ENCODE measurements at places on chromosomes 12 and 14. TPM values are rescaled to one million over a fixed set of nuclear protein-coding genes. Genes with fewer than 3 reads are reported as not detected.

- DNase-seq: no peak
- H3K4me1 ChIP-seq: peaks cover 5% of the 10 kb centered on the region
- H3K36me3 ChIP-seq: no peaks in the 10 kb centered on the region
- H3K27ac ChIP-seq: no peak overlapping the region
- H3K27me3 ChIP-seq: peaks cover 9% of the 10 kb centered on the region
- peak overlapping the region; percentile 12 for H3K4me3 ChIP-seq
Measured at GRCh38 chr12:12685305-12685704, 10.7 kb downstream of the GPR19 start.

GRCh38 chr14:101843665-101844064 lies 82.2 kb downstream of the PPP2R5C start:
- no peak for DNase-seq
- peaks cover 11% of the 10 kb centered on the region for H3K36me3 ChIP-seq
- no peaks in the 10 kb centered on the region for H3K27me3 ChIP-seq

- H3K27me3 ChIP-seq: no peaks in the 10 kb centered on the region
- H3K4me3 ChIP-seq: peak overlapping the region; percentile 26
- peak; percentile 67 for DNase-seq
- no peaks in the 10 kb centered on the region for H3K36me3 ChIP-seq
- peaks cover 46% of the 10 kb centered on the region for H3K4me1 ChIP-seq
- H3K27ac ChIP-seq: no peak overlapping the region
Measured at GRCh38 chr14:61125867-61126572, 145.0 kb downstream of the SLC38A6 start.

- no peak for DNase-seq
- H3K36me3 ChIP-seq: no peaks in the 10 kb centered on the region
- peaks cover 8% of the 10 kb centered on the region for H3K4me1 ChIP-seq
- no peak overlapping the region for H3K27ac ChIP-seq
- peaks cover 31% of the 10 kb centered on the region for H3K27me3 ChIP-seq
Measured at GRCh38 chr12:108190529-108190928, 61.4 kb downstream of the WSCD2 start.

- H3K4me1 ChIP-seq: no peaks in the 10 kb centered on the region
- H3K27me3 ChIP-seq: peaks cover 8% of the 10 kb centered on the region
- DNase-seq: no peak
- no peak overlapping the region for H3K4me3 ChIP-seq
- no peaks in the 10 kb centered on the region for H3K36me3 ChIP-seq
Measured at GRCh38 chr14:92391726-92392125, 68.8 kb downstream of the SLC24A4 start.

- no peak for DNase-seq
- H3K27ac ChIP-seq: no peak overlapping the region
- no peak overlapping the region for H3K4me3 ChIP-seq
Measured at GRCh38 chr14:106843386-106843785, 1317.0 kb downstream of the TMEM121 start.

DNA sequence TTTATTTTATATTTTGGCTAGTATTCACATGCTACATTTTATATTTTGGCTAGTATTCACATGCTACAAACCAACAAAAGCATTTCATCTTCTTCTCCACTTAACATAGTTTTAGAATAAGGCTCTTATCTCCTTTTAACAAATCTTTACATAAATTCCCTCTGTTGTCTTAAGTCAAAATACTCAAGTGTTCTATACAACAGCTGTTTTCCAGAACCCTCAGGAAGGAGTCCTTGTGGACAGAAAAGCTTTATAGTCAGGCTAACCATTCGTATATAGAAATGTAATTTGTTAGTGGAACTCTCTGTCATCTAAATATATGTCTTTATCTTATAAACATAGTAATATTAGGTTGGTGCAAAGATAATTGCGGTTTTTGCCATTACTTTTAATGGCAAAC lies 191.0 kb upstream of the FLRT2 start:
- H3K27me3 ChIP-seq: no peaks in the 10 kb centered on the region
- H3K27ac ChIP-seq: no peak overlapping the region
- no peak overlapping the region for H3K4me3 ChIP-seq
- no peak for DNase-seq

DNA sequence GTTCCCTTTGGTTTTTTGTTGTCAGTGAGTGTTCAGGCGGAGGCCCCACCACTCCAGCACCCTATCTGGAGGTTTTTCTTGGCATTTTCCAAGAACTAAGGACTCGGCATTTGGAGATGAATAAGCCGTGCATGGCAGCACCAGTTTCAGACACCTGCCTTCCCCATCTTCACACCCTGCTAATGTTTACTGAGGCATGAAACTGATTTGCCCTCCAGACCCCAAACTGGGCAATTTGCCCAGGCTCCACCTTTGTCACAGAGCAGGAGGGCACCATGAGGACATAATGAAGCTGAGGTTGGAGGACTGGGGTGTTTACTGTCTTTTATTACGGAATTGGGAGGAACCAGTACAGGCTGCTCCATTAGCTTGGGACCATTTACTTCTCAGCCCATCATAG lies 113.4 kb downstream of the LGMN start:
- H3K27me3 ChIP-seq: peaks cover 2% of the 10 kb centered on the region
- DNase-seq: no peak
- H3K36me3 ChIP-seq: no peaks in the 10 kb centered on the region

- no peaks in the 10 kb centered on the region for H3K27me3 ChIP-seq
- H3K4me3 ChIP-seq: no peak overlapping the region
- H3K4me1 ChIP-seq: peaks cover 15% of the 10 kb centered on the region
- peak overlapping the region; percentile 75 for H3K27ac ChIP-seq
Measured at GRCh38 chr12:79559591-79559990, 131.2 kb downstream of the PAWR start.

- H3K36me3 ChIP-seq: no peaks in the 10 kb centered on the region
- no peak for DNase-seq
- no peak overlapping the region for H3K27ac ChIP-seq
- no peak overlapping the region for H3K4me3 ChIP-seq
- no peaks in the 10 kb centered on the region for H3K27me3 ChIP-seq
- no peaks in the 10 kb centered on the region for H3K4me1 ChIP-seq
Measured at GRCh38 chr14:105495990-105496830, 5.2 kb downstream of the TEDC1 start.

DNA sequence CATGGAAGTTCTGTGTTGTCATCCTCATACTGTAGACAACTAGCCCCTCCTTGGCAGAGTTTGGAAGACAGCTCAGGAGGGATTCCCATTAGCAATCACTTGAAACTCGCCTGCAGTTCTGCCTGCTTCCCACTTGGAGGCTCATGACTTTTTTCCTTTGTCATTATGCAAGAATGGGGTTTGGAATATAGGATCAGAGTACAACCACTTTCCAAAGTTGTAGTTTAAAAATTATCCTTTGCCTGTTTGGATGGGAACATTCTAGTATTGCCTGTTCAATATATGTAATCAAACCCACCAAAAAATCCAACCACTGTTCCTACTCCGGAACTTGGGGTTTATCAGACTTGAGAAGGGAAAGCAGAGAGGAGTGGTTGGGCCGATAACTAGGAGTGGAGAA lies 2.1 kb upstream of the GPD1 start:
- H3K27ac ChIP-seq: peak overlapping the region; percentile 25
- DNase-seq: no peak

DNA sequence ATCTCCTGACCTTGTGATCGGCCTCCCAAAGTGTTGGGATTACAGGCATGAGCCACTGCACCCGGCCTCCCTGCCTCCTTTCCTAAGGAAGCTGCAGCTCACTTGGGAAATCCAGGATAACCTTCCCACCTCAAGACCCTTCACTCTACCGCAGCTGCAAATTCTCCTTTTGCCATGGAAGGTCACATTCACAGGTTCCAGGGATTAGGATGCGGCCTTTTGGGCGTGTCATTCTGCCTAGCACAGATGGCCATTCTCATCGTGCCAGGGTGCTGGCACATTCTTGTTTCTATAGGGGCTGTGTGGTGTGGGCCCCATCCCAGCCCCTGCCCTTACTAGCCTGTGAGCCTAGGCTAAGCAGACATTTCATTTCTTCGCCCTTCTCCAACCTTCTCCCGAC lies 219.9 kb downstream of the CHST11 start:
- H3K27ac ChIP-seq: peak overlapping the region; percentile 93
- no peaks in the 10 kb centered on the region for H3K36me3 ChIP-seq
- H3K27me3 ChIP-seq: no peaks in the 10 kb centered on the region

DNA sequence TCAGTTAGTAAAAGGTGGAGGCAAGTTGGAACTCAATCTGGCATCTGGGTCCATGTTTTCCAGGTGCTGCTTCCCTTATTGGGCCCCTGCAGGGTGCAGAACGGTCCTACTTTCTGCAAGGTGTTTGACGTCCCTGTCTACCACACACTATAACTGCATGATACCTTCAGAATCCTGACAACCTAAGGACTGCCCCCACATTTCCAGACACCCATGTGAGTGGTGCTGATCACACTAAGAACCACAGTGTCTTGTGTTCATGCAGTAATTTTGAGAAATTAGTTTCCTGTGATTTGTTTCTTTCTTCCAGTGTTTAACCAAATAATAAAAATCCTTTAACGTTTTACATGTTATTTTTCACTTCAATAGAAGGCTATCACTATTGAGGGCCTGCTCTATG lies 121.1 kb upstream of the MDM1 start:
- H3K36me3 ChIP-seq: no peaks in the 10 kb centered on the region
- H3K27me3 ChIP-seq: no peaks in the 10 kb centered on the region
- peaks cover 55% of the 10 kb centered on the region for H3K4me1 ChIP-seq
- no peak overlapping the region for H3K4me3 ChIP-seq
- no peak for DNase-seq

DNA sequence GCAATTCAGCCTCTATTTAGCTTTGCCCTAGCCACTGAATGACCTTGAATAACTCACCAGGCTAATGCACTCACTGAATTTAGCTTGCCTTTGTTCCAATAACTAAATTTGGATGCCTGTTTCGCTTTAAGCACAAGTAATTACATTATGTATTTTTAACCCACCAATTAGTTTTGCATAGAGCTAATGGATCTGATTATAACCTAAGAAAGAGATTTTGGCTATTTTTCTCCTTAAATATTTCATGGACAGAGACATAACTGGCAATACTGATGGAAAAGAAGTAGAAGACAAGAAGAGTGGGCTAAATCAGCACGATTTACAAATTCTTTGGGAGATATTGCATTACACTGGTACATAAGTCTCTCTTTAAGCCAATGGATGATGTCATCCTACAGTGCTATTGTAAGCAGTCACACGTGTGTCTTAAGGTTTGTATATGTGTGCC lies 85.7 kb downstream of the AKAP6 start:
- no peak overlapping the region for H3K4me3 ChIP-seq
- DNase-seq: no peak
- peaks cover 32% of the 10 kb centered on the region for H3K4me1 ChIP-seq
- H3K36me3 ChIP-seq: no peaks in the 10 kb centered on the region

- DNase-seq: no peak
- H3K4me3 ChIP-seq: no peak overlapping the region
- no peaks in the 10 kb centered on the region for H3K4me1 ChIP-seq
- no peaks in the 10 kb centered on the region for H3K27me3 ChIP-seq
- no peak overlapping the region for H3K27ac ChIP-seq
- H3K36me3 ChIP-seq: peaks cover 21% of the 10 kb centered on the region
Measured at GRCh38 chr14:73014105-73014504, 12.8 kb downstream of the ZFYVE1 start.

- H3K36me3 ChIP-seq: peaks cover 10% of the 10 kb centered on the region
- peaks cover 5% of the 10 kb centered on the region for H3K27me3 ChIP-seq
- no peak overlapping the region for H3K4me3 ChIP-seq
Measured at GRCh38 chr12:23628806-23629205, 320.7 kb downstream of the SOX5 start.

- DNase-seq: no peak
- peaks cover 3% of the 10 kb centered on the region for H3K27me3 ChIP-seq
- no peaks in the 10 kb centered on the region for H3K4me1 ChIP-seq
- no peak overlapping the region for H3K4me3 ChIP-seq
- no peaks in the 10 kb centered on the region for H3K36me3 ChIP-seq
Measured at GRCh38 chr12:58633479-58633878, 286.8 kb downstream of the LRIG3 start.

- peaks cover 15% of the 10 kb centered on the region for H3K36me3 ChIP-seq
- H3K27ac ChIP-seq: no peak overlapping the region
- H3K27me3 ChIP-seq: no peaks in the 10 kb centered on the region
- H3K4me3 ChIP-seq: no peak overlapping the region
- DNase-seq: no peak
Measured at GRCh38 chr12:10896854-10897253, 12.5 kb downstream of the TAS2R13 start.

- H3K4me1 ChIP-seq: peaks cover 32% of the 10 kb centered on the region
- peak overlapping the region; percentile 90 for H3K4me3 ChIP-seq
- H3K27ac ChIP-seq: peak overlapping the region; percentile 86
- peaks cover 10% of the 10 kb centered on the region for H3K36me3 ChIP-seq
Measured at GRCh38 chr12:122079033-122079531, 526 bp downstream of the MLXIP start.

DNA sequence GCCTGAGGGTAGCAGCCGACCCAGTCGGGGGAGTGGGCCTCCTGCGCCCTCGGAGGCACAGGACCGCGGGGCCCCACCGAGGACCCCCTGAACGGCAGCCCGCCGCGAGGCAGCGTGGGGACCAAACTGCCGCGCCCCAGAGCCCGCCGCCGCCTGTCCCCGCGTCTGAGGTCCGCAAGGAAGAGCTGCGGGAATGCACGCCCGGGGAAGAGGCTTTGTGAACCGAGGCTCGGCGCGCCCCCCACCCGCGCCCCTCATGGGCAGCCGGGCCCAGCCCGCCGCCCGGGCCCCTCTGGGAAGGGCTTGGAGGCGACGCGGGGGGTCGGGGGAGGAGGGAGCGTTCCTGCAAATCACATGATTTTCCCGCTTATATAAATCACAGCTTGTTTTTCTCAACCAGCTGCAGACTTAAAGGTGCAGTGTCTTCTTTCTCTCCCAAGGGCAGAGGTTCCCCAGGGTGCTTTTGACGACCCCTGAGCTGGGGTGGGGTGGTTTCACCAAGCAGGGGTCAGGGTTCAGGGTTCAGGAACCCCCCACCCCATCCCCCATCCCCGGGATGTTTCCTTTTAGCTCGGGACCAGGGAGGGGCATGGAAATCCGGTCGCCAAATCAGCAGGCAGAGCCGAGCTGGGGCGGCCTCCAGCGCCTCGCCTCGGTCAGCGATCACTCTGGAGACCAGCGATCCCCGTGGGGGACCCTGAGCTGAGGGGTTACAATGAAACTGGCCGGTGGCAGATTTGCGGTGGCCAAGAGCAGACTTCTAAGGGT lies 44.7 kb upstream of the ATP23 start:
- H3K27ac ChIP-seq: peak overlapping the region; percentile 91
- H3K4me1 ChIP-seq: peaks cover 62% of the 10 kb centered on the region
- DNase-seq: peak; percentile 73
- H3K4me3 ChIP-seq: peak overlapping the region; percentile 92

DNA sequence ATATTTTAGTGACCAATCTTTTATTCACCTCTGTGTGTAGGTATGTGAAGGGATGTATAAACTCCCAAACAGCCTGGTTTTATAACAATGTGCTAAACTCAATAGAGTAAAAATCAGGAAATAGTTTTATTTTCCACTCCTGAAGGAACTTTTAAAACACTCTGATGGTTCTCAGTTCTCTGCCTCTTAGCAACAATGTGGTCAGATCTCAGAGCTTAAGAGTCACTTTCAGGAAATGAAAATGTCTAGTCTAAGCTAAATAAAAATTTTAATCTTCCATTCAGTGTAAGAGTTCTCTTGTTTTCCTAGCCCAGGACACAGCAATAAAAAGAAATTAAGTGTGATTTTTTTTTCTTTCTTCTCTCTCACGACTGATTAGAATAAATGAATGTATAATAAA lies 718.0 kb downstream of the C12orf50 start:
- H3K27ac ChIP-seq: no peak overlapping the region
- no peak overlapping the region for H3K4me3 ChIP-seq
- H3K4me1 ChIP-seq: no peaks in the 10 kb centered on the region
- no peak for DNase-seq
- H3K36me3 ChIP-seq: no peaks in the 10 kb centered on the region
- H3K27me3 ChIP-seq: no peaks in the 10 kb centered on the region

Gene RERGL
- total RNA-seq: 1.1 TPM

Gene RILPL1
- 11.8 TPM for total RNA-seq

Gene GAS2L3
- total RNA-seq: 29.4 TPM

Gene PRB2
- total RNA-seq: not detected

Gene SLC10A1
- total RNA-seq: not detected

Measured in type B pancreatic cell (in vitro differentiated cells).